ENCODE measurements at places on chromosomes 7 and 10.
A peak's percentile ranks its signal among the peaks of the same experiment; 100 is the strongest.

GRCh38 chr10:54940418-54940817 lies 139.4 kb upstream of the PCDH15 start:
- DNase-seq = peak; percentile 5

GRCh38 chr7:28292834-28293526 lies 112.4 kb upstream of the JAZF1 start:
- no peak for DNase-seq

DNA sequence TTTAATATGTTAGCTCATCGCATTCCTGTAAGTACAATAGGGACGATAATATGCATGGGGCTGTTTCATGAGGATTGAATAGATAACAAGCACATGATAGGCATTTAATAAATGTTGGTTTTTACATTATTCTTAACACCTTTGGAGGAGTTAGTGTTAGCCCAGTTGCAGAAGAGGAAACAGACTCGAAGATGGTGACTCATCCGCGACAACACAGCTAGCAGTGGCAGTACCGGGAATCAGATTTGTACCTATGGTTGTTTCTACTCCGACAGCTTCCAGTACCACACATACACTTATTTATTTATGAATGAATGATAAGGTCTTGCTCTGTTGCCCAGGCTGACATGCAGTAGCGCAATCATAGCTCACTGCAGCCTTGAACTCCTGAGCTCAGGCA lies 2.9 kb downstream of the LRMDA start:
- DNase-seq = no peak

GRCh38 chr7:35714862-35715261 lies 19.9 kb upstream of the HERPUD2 start:
- DNase-seq = no peak

GRCh38 chr7:100951172-100951571 lies 1.8 kb downstream of the MUC3A start:
- DNase-seq = no peak

GRCh38 chr7:36795451-36796021 lies 71.2 kb upstream of the AOAH start:
- DNase-seq = no peak

DNA sequence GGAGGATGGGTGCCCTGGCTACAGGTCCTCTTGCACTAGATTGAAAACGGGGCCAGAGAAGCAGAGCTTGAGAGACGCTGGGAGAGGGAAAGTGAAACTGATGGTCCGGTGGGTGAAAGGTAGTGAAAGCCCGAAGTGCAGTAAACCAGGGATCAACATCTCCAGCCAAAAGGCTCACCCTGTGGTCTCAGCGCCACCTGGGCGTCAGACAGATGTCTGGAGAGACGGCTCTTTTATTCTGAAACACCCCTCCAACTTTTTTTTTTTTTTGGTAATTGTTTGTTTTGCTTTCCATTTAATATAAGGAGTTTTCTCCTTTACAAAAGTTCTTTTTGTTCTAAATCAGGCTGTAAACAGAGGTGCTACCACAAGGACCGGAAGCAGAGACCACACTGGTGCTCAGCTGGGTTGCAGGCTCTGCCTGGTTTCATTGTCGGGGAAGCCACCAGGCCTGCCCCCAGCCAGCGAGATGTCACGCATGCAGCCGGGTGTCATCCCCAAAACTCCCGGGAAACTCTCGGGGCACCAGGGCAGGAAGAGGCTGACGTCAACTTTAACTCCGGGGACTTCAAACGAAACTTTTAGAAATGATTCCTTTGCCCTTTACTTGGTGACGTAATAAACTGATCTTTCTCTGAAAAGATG lies 11.2 kb downstream of the IL2RA start:
- DNase-seq = peak; percentile 64

GRCh38 chr10:95730233-95730632 lies 25.7 kb upstream of the ENTPD1 start:
- no peak for DNase-seq

- DNase-seq = peak; percentile 17
Measured at GRCh38 chr7:87000344-87000743, 59.1 kb downstream of the ELAPOR2 start.

- no peak for DNase-seq
Measured at GRCh38 chr7:37974711-37975110, 54.3 kb downstream of the EPDR1 start.

DNA sequence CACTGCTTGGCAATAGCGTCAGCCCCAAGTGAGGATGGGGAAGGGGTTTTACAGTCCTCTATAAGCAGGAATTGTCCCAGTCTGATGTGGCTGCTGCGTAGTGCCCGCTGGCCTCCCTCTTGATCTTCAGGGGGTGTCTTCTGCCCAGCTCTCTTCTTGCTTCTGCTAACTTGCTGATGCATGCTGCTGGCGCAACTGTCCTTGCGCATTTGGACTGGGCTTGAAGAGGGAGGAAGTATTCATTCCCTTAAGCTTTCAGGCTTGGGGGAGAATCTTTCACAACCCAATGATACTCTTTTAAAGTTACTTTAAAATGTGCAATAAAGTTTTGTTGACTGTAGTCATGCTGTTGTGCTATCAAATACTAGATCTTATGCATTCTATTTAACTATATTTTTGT lies 10.3 kb downstream of the GALNT11 start:
- no peak for DNase-seq

DNA sequence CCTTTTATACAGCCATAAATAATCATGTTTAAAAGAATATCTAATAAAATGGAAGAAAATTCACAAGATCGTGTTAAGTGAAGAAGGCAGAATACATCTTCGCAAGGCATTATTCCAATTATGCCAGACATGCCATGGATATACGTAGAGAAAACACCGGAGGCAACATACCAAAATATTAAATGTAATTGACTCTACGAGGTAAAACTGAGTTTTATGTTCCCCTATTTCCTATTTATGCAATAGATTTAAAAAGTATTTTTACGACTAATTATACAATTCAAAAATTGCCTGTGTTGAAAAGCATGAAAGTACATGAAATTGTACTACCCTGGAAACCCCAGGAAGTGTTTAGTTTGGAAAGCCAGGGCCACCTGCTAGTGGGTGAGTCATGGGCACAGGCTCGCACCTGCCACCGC lies 936 bp upstream of the REPIN1 start:
- DNase-seq = no peak

DNA sequence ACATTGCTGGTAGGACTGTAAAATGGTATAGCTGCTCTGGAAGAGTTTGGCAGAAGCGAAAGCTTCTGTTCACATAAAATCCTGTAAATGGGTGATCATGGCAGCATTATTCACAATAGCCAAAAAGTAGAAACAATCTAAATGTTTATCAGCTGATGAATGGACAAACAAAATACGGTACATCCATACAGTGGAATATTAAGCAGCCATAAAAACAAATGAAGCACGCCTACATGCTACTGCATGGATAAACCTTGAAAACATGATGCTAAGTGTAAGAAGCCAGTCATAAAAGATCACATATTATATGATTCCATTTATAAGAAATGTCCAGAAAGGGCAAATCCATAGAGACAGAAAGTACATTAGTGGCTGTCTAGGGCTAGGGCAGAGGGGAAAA lies 32.7 kb downstream of the KIN start:
- no peak for DNase-seq

- DNase-seq = no peak
Measured at GRCh38 chr7:76386691-76387260, 22.7 kb downstream of the SSC4D start.

- DNase-seq = no peak
Measured at GRCh38 chr10:119516381-119517234, 25.9 kb downstream of the RGS10 start.

- DNase-seq = peak; percentile 71
Measured at GRCh38 chr7:27210441-27211083, 10.7 kb upstream of the HOXA13 start.

GRCh38 chr10:28980264-28980663 lies 302.9 kb downstream of the BAMBI start:
- no peak for DNase-seq

DNA sequence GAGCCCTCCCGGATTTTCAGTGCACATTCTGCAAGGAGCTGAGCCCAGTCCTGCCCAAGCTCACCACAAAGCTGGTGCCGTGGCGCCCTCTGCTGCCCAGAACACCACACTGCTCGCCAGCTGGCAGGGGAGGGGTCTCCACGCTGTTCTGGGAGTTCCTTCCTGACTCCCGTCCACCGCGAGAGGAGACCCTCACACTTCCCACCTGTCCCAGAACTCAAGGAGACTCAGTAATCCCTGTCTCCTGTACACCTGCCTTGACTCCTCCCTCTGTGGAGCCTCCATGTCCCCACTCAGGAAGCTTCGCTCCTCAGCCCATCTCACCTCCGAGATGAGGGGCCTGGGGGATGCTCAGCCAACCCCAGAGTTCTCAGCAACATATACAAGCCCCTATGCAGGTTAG lies 11.3 kb downstream of the C10orf105 start:
- DNase-seq = no peak

DNA sequence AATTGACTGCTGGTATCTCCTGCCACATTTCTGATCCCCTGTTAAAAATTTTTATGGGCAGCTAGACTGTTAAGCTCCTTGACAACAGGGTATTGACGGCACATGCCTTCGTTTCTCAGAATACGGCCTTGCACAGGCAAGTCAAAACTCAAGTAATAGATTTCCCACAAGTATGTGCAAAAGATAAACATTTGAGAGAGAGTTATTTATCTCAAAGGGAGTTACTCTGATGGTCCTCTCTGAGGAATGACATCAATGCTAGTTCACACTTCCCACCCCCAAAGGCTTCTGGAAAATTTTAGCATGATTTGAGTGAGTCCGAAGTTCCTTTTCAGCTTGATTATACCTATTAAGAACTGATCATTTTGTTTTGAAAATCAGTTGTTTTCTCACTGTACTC lies 71.9 kb downstream of the JCAD start:
- DNase-seq = no peak

DNA sequence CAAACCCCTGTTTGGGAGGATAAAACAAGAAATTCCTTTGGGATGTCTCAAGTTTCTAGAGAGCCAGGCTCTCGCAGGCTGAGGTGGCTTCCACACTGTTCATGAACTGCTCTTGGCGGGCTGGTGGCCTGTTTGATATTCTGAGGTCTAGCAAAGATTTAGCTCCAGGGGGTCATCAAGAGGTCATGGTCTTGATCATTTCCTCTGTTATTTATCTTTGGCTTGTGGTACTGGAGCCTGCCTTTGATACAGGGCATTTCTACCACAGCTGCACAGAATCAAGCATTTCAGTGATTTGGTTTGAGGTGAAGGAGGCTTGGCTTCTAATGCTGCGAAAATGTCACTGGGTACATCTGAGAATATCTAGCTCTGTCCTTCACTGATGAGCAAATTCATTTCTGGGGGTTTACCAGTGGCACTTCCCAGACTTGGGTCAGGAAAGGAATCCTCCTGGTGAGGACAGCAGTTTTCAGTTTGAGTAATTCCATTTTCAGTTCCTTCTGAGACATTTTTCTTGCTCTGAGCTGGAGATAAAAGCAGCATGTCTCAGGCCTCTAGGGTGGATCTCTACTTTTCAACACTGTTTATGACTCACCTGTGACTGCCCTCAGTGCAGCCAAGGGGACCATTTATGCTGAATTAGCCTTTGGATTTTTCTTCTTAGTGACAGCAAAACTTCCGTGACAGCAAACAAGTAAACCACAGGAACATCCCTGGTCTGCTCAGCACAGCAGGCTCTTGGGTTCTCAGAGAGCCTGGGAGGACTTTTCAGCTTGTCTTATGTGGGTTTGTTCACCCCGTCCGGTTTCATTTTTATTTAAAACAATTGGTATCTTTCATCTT lies 312.0 kb downstream of the RNLS start:
- no peak for DNase-seq

DNA sequence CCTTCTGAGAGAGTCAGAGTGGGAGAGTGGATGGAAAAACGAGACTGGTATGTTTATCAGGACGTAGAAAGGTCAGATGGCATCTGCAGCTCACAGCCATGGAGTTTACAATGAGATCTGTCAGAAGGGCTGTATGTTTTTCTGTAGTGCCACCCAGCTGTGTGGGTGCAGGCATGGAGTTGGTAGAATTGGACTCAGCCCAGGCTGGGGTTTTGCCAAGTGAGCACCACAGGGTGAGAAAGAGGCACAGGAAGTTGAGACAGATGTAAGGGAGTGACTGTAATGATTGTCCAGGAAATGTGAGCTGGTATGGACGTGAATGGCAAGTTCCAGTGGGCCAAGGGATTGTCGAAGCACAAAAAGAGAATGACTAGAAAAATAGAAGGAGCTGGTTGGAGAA lies 9.1 kb upstream of the ZYX start:
- DNase-seq = no peak

DNA sequence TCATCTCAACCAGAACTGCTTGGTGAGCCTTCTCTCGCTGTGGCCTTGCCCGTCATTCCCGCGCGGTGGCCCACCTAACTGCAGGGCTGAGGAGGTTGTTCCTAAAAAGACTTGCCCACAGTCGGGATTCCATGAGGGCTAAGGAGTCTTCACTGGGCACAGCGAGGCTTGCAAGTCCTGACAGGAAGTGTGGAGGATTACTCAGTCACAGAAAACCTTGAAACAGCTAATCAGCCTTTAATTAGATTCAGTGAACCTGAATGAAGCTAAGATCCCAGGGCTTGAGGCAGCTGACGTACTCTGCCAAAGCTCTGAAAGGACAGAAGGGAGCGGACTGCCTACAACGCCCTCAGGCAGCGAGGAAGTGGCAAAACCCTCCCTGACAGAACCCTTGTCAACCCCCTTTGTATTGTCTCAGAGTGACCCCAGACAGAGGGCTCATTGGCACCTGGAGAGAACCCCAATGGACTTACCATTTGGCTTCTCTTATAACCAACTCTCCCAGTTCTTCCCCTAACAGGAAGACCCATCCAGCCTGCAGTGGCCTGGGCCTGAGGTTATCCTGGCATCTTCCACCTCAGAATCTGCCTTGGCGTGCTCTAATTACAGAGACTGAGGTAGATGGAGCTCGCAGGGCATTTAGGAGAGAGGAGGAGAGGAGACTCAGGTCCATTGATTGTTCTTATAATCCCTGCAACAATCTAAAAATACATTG lies 2.5 kb upstream of the LAMB4 start:
- no peak for DNase-seq

- no peak for DNase-seq
Measured at GRCh38 chr10:78659598-78659967, 409.2 kb upstream of the ZMIZ1 start.

GRCh38 chr10:131850383-131850870 lies 50.4 kb upstream of the PPP2R2D start:
- no peak for DNase-seq

DNA sequence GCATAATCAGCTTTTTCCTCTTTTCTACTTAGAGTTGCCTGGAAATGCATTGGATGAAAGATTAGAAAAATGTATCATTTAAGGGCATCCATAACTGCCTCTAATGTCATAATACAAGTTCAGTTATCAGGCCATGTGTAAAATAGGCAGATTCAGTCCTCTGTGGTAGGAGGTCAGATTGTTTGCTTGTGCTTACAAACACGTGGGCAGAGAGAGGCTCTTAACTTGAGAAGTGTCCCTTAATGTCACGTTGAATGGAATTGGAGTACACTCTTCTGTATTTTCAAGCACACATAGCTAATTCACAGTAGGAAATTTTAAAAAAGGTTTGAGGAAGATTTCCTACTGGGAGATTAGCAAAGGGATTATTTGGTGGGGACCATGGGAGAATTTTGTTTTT lies 359.8 kb upstream of the MTPN start:
- DNase-seq = no peak

DNA sequence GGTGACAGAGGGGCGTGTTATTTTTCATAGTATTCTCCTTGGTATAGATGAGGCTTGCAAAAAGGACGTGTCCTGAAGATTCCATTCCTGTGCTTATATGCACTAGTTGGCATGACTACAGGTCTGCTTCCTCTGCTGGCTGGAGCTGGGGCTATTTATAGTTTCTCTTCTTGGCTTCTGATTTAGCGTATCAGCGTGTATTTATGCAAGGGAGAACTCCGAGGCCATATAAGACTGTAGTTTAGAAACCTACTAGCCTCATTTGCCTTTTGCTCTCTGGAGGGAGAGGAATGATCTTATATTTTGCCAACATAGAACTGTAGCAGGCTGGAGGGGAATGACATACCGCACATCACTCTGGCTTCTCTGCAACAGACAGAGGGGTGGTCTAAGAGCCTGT lies 39.7 kb downstream of the CACNB2 start:
- DNase-seq = no peak

Data from ACHN (cell line).